Heart left ventricle (tissue), 16 donors: ENCODE measurements at places on chromosomes 11 and 22.

GRCh38 chr22:30865656-30866055, 102.9 kb downstream of the MORC2 start:
- H3K27ac ChIP-seq, result no peak overlapping the region
- DNase-seq, result no peak
- H3K4me1 ChIP-seq, result no peaks in the 10 kb centered on the region

DNA sequence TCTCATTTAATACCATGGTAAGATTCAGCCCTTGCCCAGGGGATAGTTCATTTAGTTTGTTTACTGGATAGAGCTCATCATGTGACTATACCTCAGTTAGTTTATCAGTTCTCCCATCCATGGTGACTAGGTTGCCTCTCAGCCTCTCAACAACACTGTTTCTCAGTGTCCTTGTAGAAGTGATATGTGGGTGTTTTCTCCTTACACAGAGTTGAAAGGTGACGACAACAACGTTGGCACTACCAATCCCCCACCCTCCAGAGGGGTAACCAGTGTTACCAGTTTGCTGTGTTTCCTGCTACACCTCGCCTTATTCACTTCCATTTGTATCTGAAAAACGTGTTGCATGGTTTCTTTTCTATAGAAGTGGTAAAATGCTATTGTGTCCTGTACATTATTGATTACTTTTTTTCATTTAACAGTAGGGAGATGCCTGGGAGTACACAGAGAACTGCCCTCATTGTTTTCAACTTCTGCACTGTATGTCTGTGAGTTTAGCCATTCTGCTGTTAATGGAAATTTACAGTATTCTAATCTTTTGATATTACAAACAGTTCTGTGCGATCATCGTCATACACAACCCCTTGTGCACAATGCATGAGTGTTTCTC, 11.6 kb downstream of the NEAT1 start:
- DNase-seq, result no peak
- no peaks in the 10 kb centered on the region for H3K27me3 ChIP-seq
- H3K4me1 ChIP-seq, result peaks cover 89% of the 10 kb centered on the region
- no peak overlapping the region for H3K27ac ChIP-seq
- peaks cover 94% of the 10 kb centered on the region for H3K36me3 ChIP-seq

GRCh38 chr11:31913985-31914384, 102.9 kb upstream of the PAX6 start:
- H3K4me3 ChIP-seq, result no peak overlapping the region
- no peak for DNase-seq
- H3K36me3 ChIP-seq, result no peaks in the 10 kb centered on the region
- H3K4me1 ChIP-seq, result no peaks in the 10 kb centered on the region

- H3K27me3 ChIP-seq, result no peaks in the 10 kb centered on the region
- no peak for DNase-seq
- H3K4me1 ChIP-seq, result no peaks in the 10 kb centered on the region
Measured at GRCh38 chr11:39461066-39461465, 1998.4 kb downstream of the LRRC4C start.

DNA sequence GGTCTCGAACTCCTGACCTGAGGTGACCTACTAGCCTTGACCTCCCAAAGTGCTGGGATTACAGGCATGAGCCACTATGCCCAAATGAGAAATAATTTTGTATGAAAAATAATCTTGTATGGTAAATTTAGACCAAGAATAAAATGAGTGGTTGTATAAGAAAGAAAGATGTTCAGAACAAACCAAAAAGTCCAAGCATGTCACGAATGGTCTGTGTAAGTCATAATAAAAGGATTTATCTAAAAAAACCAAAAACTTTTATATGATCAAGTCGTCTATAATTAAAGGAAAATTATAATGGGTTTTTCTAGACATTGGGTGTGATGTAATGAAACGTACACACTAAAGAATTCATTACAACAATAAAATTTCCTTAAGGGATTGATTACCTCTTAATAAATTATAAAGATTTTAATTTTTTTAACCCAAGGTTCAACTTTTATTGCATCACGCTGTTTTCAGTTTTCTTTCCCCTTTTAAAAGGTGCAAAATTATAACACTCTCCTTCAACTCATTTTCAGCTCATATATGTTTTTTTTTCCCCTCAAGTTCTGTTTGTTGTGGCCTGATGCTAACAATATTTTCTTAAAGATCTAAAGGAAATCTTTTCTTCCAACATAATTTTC, 8.9 kb upstream of the AQP11 start:
- H3K4me1 ChIP-seq, result no peaks in the 10 kb centered on the region
- H3K27ac ChIP-seq, result no peak overlapping the region
- no peaks in the 10 kb centered on the region for H3K27me3 ChIP-seq
- no peaks in the 10 kb centered on the region for H3K36me3 ChIP-seq
- no peak overlapping the region for H3K4me3 ChIP-seq
